RWPE1 (cell line): ENCODE measurements at places on chromosomes 2 and 18.

DNA sequence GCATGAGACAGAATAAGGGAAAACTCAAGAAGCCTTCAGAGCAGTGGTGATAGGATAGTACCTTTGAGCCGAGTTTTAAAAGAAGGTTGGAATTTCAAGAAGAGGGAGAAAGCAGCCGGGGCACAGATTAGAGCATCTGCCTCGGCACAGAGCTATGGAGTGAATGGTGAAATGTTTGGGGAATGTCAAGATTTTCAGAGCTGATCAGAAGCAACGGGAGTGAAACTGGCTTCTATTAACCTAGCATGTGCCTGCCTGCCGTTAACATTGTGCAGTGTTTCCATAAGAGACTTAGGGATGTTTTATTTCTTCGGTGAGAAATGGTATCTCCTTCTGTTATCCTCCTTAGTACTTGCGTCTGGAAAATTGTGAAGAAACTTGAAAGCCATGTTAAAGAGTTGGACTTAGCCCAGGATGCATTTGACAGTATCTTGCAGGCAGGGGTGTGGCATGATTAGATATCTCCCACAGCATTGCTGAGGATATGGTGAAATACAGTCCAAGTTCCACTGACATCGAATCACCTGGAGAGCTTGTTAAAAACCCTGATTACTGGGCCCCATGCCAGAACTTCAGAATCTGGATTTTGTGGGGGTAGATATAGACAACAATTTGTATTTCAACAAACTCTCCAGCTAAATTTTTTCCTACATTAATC is 96.8 kb upstream of the PPP1CB start:
- no peak for DNase-seq

DNA sequence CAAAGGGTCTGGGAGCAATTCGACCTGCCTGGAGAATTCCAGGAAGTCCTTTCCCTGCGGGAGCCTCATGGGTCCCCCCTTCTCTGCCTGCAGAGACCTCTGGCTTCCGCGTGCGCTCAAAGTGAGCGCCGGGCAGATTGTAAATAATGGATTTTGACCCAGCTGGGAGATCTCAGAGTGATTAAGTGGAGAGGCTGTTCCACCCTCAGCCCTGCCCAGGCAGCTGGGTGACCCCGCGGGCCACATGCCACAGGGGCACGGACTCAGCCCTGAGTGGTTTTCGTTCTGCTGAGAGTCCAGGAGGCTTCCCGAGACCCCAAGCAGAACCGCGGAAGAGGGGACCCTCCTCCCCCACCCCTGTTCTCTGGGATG is 1.2 kb downstream of the KCNG2 start:
- no peak for DNase-seq

- no peak for DNase-seq
Observed at GRCh38 chr2:105800953-105801635, 56.4 kb downstream of the NCK2 start.

GRCh38 chr2:116413659-116414058 is 1400.8 kb upstream of the DDX18 start:
- no peak for DNase-seq

- no peak for DNase-seq
Observed at GRCh38 chr2:134932864-134933526, 14.4 kb downstream of the CCNT2 start.

DNA sequence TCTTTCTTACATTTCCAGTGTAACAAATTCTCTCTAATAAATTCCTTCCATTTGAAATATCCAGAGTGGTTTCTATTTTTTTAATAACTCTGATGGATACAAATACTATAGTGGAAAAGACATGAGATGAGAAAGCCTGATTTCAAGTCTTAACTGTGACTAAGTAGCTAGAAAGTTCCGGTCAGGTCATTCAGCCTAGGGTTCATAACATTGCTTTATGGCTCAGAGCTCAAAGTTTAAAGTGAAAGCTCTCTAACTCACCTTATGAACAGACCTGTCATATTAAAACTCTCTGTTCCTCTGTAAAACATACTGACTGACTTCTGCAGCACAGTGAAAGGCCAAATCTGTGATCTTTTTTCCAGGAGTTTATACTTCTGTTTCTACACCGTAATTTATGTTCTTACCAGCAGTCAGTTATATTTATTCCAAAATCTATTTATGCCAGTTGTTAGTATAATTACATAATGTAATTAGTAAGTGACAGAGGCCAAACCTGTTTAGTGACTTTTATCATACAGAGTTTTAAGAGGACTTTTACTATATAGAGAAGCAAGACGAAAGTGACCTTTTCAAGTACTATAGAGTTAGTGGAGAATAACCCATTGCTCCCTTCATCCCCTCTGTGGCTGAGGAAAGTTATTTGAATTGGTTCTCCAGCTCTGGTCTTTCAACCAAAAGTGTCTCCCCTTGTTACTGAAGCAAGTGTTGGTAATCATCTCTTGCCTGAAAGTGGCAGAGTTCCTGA is 118.8 kb upstream of the PDE1A start:
- DNase-seq: no peak
